SW480 (cell line): ENCODE measurements at places on chromosomes 12 and 14.

DNA sequence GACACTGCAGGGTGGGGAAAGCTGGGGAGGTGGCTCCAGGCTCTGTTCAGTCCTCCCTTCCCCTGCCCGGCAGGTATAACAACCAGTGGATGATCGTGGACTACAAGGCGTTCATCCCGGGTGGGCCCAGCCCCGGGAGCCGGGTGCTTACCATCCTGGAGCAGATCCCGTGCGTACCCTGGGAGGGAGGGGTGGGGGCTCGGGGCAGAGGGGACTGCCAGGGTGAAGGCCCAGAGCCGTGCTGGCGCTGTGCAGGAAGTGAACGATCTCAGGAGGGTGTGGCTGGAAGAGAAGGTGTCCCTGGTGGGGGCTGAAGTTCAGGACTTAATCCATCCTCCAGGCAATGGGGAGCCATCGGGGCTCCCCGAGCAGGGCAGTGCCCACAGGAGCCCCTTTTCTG is 18.9 kb downstream of the SDS start:
- DNase-seq = no peak

DNA sequence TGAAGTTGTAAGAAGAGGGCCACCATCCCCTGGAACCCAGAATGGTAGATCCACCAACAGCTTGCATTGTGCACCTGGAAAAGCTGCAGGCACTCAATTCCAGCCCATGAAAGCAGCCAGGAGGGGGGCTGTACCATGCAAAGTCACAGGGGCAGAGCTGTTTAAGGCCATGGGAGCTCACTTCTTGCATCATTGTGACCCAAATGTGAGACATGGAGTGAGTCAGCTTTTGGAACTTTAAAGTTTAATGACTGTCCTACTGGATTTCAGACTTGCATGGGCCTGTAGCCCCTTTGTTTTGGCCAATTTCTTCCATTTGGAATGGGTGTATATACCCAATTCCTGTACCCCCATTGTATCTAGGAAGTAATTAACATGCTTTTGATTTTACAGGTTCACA is 50.8 kb downstream of the SLC16A7 start:
- no peak for DNase-seq

DNA sequence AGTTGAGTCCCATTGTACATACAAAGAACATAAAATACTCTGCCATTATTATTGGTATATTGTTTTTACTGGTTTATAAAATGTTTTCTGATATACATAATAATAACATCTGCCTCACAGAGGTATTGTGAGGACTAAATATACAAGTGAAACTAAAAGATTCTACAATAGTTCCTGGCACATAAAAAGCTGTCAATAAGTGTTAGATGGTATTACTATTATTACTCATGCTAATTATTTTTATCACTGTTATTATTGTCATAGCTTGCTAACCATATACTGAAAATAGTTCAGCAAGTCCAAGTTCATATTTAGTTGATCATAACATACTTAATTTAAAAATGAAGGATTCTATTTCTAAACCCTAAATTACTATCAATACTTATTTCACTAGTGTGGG is 34.4 kb downstream of the BTG1 start:
- DNase-seq = no peak

DNA sequence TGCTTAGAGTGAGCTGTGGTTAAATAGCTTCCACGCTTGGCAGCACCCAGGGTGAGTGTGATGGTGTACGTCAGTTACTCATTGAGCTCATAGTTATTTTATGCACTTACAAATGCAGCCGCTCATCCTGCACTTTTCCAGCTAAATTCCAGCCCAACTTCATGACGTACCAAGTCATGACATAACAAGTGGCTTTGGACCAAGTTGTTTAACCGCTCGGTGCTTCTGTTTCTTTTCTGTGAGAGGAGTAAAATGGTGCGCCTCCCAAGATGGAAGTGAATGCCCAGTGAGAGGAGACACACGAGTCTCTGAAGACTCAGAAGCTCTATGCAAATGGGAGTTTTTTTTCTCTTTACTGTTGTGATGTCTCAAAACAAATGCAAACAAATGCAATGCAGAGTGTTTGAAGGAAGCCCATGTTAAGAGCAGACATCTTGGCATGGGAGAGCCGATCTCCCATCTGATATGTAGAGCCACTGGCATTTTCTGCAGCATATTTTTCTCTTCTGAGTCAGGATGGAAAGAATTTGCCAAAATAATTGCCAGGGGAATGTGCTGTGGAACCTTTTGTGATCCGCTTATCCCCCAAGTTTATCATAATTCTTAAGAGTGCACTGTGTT is 72.2 kb downstream of the FBXW8 start:
- no peak for DNase-seq

DNA sequence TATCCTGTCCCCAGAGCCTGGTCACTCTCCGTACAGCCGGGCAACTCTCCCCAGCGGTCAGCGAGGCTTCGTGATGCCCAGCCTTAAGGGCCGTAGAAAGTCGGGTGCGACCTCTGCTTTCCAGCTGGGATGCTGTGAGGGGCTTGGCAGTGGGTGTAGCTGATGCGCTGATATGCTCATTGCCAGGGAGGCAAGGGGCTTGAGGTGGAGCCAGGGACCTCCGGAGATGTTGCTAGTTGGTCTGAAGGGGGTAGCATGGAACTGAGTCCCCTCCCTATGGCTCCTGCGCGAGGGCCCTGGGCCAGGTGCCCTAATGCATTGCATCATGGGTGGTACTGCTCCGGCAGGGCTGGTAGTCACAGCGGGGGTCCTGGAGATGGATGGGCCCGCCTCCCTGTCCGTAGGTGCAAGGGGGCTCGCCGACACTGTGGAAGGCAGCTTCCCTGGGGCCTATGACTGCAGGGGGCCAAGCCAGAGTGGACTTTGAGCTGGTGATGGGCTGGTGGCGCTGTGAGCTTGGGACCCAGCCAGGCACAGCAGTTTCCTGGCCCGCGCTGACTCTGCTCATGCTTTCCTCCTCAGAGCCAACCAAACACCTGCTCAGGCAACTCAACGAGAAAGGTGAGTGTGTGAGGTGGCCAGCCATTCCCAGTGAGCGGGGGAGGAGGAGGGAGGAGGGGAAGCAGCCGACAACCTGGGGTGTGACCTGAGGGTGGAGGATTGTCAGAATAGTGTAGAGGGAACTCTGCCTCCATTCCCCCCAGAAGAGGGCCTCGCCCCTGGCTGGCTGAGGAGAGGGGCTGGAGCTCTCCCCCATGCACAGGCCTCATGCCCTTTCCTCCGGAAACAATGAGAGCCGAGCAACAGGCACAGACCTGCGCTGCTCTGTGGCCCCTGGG is 32.3 kb downstream of the PLEKHG3 start:
- no peak for DNase-seq

DNA sequence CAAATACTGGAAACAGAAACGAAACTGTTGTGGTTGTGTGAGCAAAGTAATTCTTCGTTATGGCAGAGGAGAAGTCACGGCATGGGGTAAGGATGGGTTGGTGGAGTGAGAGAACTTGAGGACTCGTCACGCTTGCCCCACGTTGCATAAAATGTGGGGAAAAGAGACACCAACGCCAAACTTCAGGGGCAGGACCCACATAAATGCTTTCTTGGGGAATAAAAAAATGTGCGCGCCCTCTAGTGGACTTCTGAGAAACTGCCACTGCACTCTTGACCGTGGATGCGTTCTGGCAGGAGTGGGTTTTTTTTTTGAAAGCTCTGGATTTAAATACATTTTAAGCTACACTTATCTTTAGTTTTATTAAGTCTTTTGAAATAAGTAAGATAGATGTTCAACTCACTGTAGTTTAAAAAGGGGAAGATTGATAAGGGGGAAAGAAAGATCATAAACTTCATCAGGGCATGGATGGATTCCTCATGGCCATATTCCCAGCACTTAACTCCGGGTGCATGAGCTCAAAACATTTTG is 4.1 kb upstream of the IGF1 start:
- peak; percentile 20 for DNase-seq

- no peak for DNase-seq
Observed at GRCh38 chr12:105906561-105906960, 232.2 kb downstream of the NUAK1 start.

- no peak for DNase-seq
Observed at GRCh38 chr12:125262851-125263250, 197.6 kb downstream of the AACS start.

GRCh38 chr12:9041321-9041720 is 52.0 kb downstream of the KLRG1 start:
- no peak for DNase-seq

GRCh38 chr12:46208370-46208769 is 60.5 kb downstream of the SLC38A1 start:
- no peak for DNase-seq

DNA sequence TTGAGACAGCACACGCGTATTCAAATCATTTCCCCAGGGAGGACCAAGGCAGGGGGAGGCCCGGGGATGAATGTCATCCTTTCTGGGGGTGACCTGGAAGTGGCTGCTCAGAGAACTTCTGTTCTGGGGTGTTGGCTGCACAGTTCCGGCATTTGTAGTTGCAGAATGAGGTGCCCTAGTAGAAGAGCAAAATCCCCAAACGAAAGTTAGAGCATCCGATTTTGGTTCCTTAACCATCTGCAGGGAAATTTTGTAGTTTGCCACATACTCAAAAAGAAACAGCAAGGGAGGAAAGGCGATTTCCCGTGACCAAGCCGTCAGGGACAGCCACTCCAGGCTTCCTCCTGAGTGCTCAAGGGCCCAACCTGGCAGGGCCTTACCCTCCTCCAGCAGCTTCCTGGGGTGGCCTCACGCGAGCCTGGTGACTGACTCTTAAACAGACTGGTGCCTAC is 13.0 kb upstream of the TRAF3 start:
- DNase-seq = no peak

GRCh38 chr14:94101748-94102147 is 8.8 kb upstream of the IFI27 start:
- no peak for DNase-seq

- DNase-seq = no peak
Observed at GRCh38 chr12:54282949-54283593, 2.5 kb downstream of the HNRNPA1 start.

- DNase-seq = no peak
Observed at GRCh38 chr14:70036665-70037064, 152.1 kb downstream of the SLC8A3 start.

- no peak for DNase-seq
Observed at GRCh38 chr14:92553438-92553837, 39.9 kb downstream of the RIN3 start.

DNA sequence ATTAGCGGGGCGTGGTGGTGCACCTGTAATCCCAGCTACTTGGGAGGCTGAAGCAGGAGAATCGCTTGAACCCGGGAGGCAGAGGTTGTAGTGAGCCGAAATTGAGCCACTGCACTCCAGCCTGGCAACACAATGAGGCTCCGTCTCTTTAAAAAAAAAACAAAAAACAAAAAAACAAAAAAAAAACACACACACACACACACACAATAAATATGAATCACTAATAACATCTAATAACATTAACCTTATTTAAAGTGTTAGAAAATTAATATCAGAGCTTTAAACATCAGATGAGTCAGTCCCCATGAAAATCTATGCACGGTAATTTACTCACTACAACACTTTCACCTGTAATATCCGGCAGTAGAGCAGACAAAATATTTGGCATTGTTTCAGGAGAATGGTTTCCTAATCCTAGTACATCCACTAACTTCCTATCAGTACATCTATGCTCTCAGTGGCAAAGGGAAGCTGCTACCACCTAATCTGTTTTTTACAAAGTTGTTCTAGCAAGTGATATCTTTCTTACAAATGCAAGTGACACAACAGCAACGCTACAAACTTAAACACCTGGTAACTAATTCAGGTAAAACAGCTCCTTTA is 36.2 kb downstream of the MED13L start:
- DNase-seq = no peak

DNA sequence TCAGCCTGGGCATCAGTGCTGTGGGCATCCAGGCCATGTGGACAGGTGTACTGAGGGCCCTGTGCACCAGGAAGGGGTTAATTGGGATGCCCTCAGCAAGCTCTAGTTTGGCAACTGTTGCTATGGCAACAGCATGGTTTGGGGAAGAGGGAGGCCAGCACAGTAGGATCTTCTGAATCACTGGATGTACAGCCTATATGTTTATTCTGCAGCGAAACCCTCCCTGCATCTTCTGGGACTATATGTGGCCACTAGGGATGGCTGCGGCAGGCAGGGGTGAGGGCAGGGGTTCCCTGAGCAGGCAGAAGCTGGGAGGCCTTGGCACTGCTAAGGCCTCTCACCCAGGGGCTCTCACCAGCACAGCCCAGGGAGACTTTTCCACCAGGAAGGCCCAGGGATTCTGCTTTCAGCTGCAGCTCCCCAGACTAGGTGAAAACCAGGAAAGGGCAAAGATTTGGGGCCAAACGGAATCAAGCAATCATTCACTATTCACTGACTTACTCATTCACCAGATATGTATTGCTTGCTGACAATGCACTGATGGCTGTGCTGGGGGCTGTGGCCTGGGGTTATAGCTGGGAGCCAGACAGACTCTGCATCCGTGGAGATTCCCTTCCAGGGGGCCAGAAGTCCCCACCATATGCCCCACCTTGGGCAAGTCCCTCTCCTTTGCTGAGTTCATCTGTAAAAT is 42.8 kb downstream of the IRF2BPL start:
- DNase-seq = no peak

- DNase-seq = no peak
Observed at GRCh38 chr12:48873096-48873495, 7.4 kb upstream of the RND1 start.

GRCh38 chr14:70660967-70661893 is 19.5 kb downstream of the TTC9 start:
- DNase-seq = peak; percentile 30

- no peak for DNase-seq
Observed at GRCh38 chr12:71107936-71108335, 49.9 kb downstream of the TSPAN8 start.

GRCh38 chr14:101017806-101018560 is 114.5 kb upstream of the RTL1 start:
- DNase-seq = no peak

DNA sequence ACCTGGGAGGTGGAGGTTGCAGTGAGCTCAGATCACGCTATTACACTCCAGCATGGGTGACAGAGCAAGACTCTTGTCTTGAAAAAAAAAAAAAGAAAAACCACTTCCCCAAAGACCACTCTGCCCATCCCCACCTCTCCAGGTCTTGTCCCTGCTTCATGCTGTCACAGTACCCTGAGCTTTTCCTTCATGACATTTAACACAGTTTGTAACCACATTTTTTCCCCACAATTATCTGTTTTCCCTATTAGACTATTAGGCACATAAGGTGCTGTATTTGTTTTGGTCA is 6.9 kb downstream of the HECTD1 start:
- no peak for DNase-seq

GRCh38 chr14:51592836-51593235 is 58.9 kb upstream of the FRMD6 start:
- peak; percentile 62 for DNase-seq

DNA sequence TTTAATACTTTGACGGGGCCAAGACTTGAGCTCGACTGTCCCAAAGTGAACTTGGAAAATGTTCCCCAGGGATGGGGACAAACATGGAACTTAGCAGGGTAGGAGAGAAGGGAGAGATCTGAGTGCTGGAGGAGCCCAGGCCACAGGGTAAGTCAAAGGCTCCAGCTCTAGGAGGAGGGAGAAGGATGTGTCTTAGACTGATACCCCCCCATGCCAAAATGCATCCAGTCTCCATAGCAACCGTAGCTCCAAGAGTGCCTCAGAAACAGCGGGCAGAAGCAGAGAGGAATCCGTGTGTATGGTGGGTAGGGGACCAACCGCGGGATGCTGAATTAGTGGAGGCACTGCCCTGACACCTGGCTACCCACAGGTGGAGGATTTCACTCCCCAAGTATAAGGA is 845 bp upstream of the AGAP2 start:
- DNase-seq = no peak

GRCh38 chr12:5514016-5514415 is 82.1 kb downstream of the NTF3 start:
- DNase-seq = no peak

- no peak for DNase-seq
Observed at GRCh38 chr14:102479777-102480176, 29.8 kb downstream of the ANKRD9 start.
